ENCODE measurements at places on chromosomes 7 and 10.

- no peak for DNase-seq
Measured at GRCh38 chr7:128003167-128003566, 28.1 kb downstream of the LRRC4 start.

- DNase-seq: no peak
Measured at GRCh38 chr10:15482156-15482555, 111.1 kb upstream of the FAM171A1 start.

- DNase-seq: no peak
Measured at GRCh38 chr10:72063703-72064391, 24.5 kb downstream of the SPOCK2 start.

- no peak for DNase-seq
Measured at GRCh38 chr7:142787783-142788182, 17.0 kb downstream of the PRSS2 start.

DNA sequence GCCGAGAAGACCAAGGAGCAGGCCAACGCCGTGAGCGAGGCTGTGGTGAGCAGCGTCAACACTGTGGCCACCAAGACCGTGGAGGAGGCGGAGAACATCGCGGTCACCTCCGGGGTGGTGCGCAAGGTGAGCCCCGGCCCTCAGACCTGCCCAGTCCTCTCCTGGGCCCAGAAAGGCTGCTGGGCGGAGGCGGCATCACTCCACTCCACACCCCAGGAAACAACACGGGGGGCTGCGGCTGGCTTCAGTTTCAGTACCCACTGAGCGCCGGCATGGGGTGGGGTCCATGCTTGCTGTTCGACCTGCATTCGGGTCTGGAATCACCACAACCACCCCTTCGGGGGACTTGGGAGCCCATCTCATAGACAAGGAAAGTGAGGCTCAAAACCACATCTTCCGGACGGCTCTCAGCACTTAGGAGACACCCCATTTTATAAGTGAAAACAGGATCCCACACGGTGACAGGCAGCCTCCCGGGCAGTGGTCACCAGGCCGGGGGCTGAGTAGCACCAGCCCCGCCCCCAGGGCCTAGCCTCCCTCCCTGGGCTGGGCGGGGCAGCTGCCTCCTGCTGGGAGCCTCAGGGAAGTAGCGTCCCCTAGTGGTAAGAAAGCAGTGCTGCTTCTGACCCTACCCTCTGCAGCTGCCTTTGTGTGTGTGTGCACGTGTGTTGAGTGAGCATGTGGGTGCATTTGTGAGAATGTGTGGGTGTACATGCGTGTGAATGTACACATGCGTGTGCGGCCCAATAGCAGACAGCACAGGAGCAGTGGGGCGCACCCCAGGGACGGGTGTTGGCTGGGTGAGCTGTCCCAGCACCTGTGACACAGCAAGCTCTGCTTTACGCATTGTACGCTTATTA is 1.8 kb downstream of the SNCG start:
- peak; percentile 47 for DNase-seq

DNA sequence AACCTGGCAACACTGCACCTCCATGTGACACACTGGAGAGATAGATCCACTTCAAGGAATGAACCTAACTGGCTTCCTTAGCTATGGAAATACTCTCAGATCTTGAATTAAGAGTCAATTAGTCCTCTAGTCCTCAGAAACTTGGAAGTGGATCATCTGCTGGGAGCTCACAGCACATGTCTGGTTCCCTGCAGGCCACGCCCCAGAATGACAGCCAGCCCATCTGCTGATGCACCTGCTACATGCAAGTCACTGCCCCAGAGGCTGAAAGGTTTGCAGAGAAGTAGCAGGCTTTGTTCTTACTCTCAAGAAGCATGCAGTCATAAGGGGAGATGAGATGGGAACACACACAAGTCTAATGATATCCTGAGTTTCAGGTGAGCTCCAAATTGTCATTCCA is 275.9 kb downstream of the SKAP2 start:
- DNase-seq: no peak

- no peak for DNase-seq
Measured at GRCh38 chr10:90822508-90822907, 35.3 kb downstream of the HTR7 start.

DNA sequence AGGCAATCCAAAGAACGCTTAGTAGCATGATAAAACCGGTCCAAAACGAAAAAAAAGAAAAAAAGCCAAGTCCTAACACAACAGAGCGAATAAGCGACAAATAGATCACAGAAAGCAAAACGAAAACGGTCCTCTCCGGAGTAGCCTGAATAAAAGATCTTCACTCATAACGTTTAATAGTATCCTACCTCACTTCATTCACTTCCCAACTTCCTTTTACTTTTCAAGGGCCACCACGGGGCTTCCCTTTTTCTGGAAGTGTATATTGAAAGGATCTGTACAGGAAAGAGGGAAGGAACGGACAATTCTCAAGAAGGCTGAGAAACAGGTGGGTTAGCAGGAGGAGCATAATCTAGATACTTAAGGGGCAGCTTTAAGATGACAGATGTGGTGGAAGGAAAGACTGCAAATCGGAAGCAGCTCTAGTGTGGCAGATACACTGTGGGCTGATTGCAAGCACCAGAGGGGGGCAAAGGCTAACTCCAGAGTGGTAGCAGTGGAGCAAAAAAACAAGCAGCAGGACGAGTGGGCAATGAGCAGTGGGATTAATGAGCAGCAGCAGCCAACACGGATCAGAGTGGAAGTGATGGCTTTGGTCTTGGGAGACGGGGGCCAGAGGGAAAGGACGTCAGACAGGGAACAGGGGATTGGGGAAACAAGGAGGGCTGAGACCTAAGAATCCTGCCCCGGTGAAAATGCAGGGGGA is 866 bp downstream of the CNOT4 start:
- DNase-seq: peak; percentile 74

- DNase-seq: no peak
Measured at GRCh38 chr10:29826221-29826620, 191.4 kb upstream of the SVIL start.

DNA sequence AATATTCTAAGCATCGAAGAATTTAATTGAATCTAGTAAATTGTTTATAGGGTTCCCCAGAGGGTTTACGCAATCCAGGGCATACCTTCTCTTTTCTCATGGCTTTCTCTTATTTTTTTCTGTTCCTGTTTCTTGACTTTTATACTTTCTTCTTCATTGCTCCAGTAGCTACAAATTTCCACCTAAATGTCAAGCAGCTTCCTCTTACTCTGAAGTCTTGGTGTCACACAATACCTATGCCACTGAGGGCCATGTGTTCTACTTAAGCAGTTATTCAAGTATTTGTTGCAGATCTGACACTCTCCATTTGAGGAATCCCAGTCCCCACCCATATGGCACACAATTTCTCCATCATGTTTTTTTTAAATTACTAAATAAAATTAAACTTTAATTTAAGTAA is 343.1 kb upstream of the MBL2 start:
- no peak for DNase-seq

DNA sequence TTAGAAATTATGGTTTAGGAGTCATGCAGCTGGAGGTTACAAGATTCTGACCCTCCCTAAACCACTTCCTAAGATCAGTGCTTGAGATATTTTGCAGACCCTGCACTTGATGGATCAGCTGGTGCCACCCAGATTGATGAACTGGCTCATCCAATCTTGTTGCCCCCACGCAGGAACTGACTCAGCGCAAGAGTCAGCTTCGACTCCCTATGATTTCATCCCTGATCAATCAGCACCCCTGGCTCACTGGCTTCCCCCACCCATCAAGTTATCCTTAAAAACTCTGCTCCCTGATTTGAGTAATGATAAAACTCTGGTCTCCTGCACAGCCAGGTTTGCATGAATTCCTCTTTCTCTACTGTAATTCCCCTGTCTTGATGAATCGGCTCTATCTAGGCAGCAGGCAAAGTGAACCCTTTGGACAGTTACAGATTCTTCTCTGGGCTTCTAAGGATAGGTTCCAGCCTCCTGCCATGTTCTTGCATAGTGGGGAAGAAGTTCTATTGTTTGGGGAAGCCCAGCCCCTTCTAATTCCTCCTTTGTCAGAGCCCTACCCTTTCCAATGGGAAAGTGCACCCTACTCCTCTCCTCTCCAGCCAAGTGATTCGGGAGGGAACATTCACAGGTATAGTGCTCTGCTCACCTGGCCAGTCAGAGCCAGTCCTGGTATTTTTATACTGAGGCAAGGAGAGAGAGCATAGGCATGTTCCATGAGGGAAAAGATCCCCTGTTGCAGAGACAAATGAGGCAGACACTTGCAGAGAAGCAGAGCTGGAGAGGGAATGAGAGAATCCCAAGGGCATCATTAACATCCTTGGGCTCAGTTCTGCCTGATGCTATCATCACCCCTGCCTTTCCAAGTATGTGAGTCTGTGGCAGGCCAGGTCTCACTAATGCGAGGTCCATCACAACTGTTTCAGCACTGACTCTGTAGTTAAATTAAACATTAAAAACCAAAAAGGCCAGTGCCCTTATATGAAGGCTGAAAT is 224.4 kb upstream of the GALNT17 start:
- no peak for DNase-seq

DNA sequence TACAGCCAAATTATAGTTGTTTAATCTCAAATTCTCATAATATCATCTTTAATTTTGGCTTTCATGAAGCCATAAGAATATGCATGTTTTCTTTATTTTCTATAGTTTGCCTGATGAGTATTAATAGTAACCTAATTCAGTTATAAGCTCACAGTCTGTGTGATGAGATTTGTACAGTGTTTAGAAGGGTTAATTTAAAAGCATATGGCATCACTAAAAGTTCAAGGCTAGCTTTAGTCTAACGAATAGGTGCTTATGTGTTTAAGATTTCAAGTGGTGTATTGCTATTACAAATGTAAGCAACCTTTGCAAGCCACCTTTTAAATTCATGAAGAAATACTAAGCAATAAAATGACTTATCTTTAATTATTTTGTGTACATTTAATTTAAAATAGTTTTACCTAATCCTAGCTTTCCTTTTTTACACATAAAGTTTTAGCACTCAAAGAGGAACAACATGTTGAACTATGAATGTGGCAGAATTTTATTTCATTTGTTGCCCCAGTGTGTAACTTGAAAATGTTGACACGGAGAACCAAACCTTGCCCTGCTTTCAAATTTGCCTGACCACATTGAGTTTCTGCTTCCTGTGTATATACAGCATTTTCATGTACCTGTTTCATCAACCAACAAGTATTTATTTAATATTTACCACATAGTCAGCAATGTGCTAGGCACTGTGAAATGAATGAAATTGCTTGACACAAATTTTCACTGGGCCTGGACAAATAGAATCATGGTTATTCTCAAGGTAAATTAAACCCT is 41.5 kb downstream of the TET1 start:
- DNase-seq: no peak

- DNase-seq: no peak
Measured at GRCh38 chr10:75542906-75543305, 111.5 kb downstream of the LRMDA start.

- DNase-seq: no peak
Measured at GRCh38 chr10:13276749-13277365, 23.0 kb downstream of the PHYH start.

DNA sequence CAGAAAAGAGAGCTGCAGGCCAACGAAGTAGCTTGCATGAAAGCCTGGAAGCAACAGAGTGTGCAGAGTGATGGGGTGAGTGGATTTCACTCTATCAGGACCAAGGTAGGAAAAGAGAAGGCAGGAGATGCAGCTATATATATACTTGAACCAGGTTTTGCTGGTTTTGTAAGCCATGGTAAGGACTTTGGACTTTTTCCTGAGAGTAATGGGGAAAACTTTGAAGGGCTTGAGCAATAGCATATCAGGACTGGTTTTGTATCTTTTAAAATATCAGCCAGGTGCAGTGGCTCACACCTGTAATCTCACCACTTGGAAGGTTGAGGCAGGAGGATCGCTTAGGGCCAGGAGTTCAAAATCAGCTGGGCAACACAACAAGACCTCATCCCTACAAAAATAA is 120.6 kb upstream of the NRP1 start:
- no peak for DNase-seq

GRCh38 chr7:73978661-73979563 is 49.1 kb upstream of the ELN start:
- DNase-seq: no peak

- DNase-seq: peak; percentile 22
Measured at GRCh38 chr10:24882047-24882698, 70.2 kb downstream of the PRTFDC1 start.

GRCh38 chr7:2621061-2621828 is 10.5 kb upstream of the TTYH3 start:
- DNase-seq: no peak

- no peak for DNase-seq
Measured at GRCh38 chr7:71723859-71724258, 591.9 kb downstream of the GALNT17 start.

DNA sequence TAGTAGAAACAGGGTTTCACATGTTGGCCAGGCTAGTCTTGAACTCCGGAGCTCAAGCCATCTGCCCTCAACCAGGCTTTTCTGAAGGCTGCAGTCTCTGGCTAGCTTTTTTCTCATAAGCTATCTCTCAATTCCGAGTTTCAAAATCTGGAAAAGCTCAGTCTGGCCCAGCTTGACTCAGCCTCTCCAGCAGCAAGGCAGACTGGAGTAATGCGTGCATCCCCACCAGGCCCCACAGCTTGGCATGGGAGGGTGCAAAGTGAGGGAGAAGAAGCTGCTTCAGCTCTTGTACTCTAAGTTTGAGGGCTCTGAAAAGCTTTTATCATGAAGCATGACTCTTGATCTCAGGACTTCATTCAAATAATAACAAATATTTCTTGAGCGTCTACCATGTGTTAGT is 4.8 kb downstream of the DHTKD1 start:
- DNase-seq: no peak

DNA sequence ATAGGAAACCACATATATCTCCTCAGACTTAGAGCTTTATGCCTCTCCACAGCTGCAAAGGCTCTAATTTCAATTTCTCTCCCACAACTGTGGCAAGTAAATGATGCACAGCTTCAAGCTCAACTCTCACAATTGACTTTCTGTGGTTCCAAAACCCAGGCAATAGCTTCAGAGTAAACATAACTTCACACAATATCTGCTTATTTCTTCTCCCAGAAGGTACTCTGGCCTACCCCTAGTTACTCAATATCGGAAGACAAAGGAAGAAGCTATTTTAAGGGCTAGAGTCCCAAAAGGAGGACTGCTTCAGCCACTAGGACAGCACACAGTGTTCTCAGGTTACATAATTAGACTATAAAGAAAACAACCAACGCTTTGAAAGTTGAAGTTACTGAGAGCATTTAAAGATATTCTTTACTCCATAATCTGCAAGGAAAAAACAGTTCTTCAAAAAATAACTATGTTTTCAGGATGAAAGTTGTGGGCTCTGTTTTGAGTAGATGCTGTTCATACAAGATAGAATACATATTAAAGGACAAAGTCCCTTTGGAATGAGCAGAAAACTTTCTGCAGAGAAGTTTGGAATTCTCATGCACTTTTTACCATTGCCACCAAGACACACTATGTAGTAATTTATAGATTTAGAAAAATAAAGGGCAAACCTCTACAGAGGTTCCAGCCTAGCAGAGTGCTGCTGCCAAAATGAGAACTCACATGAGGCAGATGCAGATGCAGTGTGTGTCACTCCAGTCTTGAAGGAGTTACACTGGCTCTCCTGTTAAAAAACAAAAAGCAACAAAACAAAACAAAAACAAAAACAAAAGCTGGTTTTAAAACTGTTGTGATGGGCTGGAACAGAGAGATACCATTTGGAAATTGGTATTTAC is 81.8 kb downstream of the NT5C2 start:
- no peak for DNase-seq

- DNase-seq: no peak
Measured at GRCh38 chr10:100847440-100847839, 65.3 kb upstream of the SLF2 start.

- DNase-seq: peak; percentile 60
Measured at GRCh38 chr7:70325509-70326101, 727.3 kb downstream of the AUTS2 start.

Data from hematopoietic multipotent progenitor cell (in vitro differentiated cells).